ENCODE measurements at places on chromosomes 2 and 18.
A peak's percentile ranks its signal among the peaks of the same experiment; 100 is the strongest.

DNA sequence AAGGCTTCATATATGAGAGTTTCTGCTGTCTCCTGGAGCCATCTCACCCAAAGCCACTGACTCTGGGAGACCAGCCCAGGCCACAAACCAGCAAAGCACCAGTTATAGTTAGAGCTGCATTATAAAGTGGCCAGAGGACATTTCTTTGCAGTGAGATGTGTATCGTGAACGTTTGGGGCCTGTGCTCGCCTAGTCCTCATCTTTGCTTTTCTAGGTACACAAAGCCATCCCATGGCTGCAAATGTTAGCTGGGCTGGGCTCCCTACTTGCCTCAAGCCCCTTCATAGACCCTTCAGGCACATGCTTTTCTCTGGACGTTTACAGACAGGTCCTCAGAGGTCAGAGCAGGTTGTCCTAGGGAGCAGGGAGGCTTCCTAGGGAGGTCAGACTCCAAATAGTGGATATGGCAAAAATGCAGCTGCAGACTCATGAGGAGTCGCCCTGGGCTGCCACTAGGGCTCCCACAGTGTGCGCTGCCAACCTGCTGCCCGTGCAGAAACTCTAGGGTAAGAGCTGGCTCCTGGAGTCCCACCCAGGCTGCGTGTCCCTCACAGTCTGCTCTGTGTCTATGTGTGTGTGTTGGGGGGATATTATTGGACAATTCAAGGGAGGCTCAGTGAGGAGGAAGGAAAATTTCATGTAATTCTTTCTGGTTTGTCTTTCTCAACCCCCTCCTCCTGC is 141.0 kb downstream of the RPIA start:
- DNase-seq, result no peak

DNA sequence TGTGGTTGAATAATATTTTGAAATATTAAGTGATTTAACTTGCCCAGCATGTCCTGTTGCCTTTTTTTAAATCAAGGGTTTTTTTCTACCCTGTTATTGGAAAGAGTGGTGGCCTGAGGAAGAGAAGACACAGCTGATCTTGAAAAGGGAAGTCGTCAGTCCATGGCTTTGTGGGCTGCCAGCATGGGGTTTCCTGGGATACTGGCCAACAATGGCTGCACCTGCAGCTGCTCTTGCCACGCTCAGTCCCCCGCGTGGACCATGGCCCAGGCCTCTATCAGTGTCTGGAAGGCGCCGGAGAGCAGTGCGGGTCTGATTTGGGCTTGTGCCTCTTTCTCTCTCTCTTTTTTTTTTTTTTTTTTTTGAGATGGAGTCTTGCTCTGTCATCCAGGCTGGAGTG is 99.3 kb downstream of the ASB1 start:
- DNase-seq, result no peak

GRCh38 chr18:267380-267687 is 513 bp downstream of the THOC1 start:
- no peak for DNase-seq

- no peak for DNase-seq
Measured at GRCh38 chr2:16165518-16166326, 225.4 kb downstream of the MYCN start.

GRCh38 chr2:98569197-98569793 is 39.0 kb downstream of the COA5 start:
- DNase-seq, result peak; percentile 78

- no peak for DNase-seq
Measured at GRCh38 chr2:120255986-120256650, 3.5 kb downstream of the RALB start.

- no peak for DNase-seq
Measured at GRCh38 chr18:40272630-40273231, 1682.3 kb upstream of the PIK3C3 start.

GRCh38 chr18:55838319-55838718 is 250.3 kb upstream of the TCF4 start:
- no peak for DNase-seq

Data from HEK293T (cell line).